ENCODE measurements at places on chromosomes 7 and 10.
A peak's percentile ranks its signal among the peaks of the same experiment; 100 is the strongest.

DNA sequence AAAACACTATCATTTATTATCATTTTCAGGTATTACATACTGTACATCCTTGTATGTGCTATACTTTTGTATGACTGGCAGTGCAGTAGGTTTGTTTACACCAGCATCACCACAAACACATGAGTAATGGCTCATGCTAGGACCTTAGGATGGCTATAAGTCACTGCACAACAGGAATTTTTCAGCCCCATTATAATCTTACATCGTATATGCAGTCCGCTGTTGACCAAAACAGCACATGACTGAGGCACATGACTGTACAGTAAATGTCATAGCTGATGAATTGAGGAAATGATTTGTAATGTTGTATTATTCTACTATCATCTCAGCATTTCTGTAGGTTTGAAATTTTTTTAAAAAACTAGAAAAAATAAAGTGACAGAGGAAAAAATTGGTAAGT is 38.6 kb downstream of the BPGM start:
- peak; percentile 77 for DNase-seq

DNA sequence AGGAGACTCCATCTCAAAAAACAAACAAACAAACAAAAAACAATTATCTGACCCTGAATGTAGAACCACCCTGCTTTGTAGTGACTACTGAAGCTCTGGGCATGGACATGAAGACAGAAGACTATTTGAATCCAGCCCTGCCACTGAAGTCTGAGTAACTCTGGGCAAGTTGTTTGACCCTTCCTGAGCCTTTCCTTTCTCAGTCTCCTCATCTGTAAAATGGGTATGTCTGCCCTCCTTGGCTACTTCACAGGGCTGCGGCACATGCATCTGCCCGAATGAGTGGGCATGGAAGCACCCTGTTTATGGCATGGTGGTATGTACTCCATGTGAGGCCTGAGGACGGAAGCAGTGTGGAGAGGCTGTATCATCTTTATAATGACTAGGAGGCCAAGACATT is 22.2 kb upstream of the MALSU1 start:
- DNase-seq: no peak

- DNase-seq: no peak
Measured at GRCh38 chr7:44590910-44591309, 8.9 kb upstream of the TMED4 start.

DNA sequence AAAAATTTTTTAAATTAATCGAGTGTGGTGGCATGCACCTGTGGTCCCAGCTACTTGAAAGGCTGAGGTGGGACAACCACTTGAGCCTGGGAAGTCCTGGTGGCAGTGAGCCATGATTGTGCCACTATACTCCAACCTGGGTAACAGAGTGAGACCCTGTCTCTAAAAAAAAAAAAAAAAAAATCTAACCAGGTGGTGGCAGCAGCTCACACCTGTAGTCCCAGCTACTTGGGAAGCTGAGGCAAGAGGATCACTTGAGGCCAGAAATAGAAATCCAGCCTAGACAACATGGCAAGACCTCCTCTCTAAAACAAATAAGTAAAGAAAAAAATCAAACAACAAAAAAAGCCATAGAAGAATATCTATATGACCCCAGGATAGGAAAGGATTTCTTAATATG is 3.6 kb upstream of the MYOF start:
- DNase-seq: no peak

GRCh38 chr7:158160199-158160598 is 427.4 kb downstream of the PTPRN2 start:
- DNase-seq: no peak

GRCh38 chr10:63169624-63170023 is 36.5 kb downstream of the NRBF2 start:
- no peak for DNase-seq

DNA sequence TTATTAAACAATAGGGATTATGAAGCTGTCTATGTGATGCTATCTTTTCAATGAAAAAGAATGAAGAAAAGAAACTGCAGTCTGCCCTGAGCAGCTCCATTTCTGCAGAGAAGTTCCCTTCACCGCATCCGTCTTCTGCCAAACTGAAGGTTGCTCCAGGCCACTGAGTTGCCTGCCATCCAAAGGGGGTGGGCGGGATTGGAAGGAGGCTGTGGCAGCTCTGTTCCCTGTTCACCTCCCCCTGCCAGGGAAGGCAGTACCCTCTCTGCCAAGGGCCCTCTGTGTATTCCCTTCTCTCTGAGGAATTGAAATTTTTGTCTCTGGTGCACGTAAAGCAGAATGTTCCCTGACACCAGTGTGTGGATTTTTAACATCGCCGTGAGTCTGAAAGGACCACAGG is 243.1 kb upstream of the GHITM start:
- DNase-seq: no peak

DNA sequence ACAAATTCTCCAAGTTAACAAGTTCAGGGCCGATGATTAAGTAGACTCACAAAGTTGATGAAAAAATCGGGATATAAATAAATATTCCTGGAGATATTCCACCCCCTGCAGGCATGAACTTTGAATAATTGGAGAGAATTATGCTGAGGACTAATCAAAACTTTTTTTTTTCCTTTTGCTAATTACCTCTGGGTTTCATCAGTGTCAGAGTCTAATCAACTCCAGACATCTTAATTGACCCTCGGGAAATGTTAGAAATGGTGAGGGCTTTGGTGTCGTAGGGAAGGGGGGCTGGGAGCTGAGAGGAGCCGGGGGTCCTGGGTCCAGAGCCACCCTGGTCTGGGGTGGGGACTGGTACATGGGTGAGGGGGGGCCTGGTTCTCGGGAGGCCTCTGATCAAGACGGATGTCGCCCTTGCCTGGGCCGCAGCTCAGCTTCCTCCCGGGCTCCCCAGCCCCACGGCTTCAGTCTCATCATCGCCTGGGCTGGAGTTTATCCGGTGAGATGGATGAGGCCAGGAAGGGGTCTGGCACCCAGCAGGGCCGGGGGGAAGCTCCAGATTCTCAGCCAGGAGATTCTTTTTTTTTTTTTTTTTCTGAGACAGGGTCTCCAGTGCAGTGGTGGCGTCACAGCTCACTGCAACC is 30.4 kb upstream of the ELFN1 start:
- DNase-seq: no peak

- DNase-seq: no peak
Measured at GRCh38 chr7:150982351-150982750, 4.2 kb upstream of the KCNH2 start.

DNA sequence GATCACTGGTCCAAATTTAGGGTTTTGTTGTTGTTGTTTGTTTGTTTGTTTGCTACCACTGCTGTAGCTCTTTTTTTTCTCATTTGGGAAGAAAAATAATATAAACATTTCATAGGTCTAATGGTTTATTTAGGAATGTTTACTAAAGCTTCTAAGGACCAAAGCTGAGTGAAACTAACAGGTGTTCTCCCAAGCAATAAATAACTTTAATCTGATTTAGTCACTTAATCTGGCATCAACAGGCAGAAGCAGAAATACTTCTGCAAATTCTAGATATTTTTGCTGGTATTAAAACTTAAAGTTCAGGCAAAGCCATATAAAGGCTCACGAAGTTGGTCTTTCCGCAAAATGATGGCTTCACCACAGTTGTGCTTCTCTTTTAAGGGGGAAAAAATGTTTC is 144.5 kb upstream of the YAE1 start:
- no peak for DNase-seq

GRCh38 chr7:97187067-97187466 is 69.6 kb downstream of the SDHAF3 start:
- DNase-seq: no peak

DNA sequence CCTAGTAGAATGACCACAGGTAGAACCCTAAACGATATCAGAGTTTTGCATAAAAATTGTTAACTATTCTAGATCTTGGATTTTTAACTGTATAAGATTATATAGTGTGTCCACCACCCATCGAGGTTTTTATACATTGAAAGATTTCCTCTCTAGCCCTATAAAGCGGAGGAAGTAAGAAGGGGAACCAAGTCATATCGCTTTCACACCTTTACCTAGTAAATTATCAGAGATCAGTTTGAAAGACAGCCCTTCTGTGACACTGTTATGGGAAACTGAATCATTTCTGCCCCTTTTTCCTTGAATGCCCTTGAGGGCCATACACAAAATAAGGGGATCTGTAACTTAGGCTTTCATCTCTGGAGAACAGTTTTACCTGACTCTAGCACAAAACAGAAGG is 8.3 kb upstream of the GPR37 start:
- DNase-seq: no peak

DNA sequence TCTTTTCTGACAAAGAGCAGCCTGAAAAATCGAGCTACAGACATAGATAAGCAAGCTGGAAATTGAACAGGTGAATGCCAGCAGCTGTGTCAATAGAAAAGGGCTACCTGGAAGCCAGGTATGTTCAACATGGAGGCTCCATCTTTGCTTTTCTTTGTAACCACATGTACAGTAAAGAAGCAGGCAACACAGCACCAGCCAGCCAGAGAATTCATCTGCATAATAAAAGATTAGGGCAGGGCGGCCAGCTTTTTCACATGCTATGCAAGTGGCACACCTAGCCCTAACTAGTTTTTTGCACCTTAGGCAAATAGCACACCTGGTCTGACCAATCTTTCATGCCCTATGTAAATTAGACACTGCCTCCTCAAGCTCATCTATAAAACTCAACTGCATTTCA is 25.7 kb downstream of the COG5 start:
- DNase-seq: no peak

DNA sequence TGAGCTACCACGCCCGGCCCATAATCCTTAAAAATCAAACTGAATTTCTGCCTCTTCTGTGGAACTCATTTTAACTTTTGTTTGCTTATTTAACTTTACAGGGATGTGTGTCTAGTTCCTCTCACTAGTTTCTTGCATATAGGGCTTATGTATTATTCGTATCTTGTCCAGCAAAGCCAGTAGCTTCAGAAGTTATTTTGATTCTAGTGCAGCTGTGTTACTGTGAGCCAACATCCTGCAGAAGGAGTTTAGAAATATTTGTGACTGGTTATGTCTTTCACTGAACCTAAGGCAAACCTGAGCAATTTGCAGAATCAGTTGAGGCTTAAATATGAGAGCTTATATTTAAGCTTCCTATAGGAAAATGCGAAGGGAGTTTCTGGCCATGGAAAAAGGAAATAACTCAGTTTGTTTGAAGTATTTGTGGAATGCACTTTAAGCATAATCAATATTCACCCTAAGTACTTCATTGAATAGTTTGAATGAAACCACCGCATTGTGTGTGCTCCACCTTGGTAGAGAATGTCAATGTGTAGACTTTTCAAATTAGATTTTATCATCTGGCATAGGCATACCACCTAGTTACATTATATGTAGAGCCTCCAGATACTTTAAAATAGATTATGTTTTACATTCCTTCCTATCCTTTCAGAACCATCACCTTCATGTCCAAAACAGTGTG is 90.8 kb downstream of the MCU start:
- DNase-seq: no peak

- no peak for DNase-seq
Measured at GRCh38 chr10:111261081-111261615, 184.3 kb downstream of the ADRA2A start.

DNA sequence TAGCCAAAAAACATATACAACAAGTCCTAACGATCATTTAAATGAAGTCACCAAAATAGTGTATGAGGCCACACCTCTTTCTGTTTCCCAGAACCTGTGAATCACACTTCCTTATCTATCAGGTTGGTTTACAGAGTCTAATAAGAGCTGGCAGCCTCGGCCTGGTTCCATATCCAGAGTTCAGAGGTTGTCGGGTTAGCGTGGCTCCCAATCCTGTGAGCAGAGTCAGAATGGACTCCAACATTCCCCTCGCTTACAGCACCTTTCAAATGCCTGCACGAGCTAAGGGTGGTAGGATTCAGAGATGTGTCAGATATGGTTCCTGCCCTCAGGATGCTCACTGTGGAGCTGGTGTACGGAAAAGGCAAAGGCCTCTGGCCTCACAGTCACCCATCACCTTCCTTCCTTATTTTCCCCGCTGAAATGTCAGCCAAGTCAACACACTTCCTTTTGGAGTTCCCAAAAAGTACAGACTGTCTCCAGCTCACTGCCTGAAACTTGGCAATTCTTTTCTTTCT is 6.0 kb downstream of the IL15RA start:
- DNase-seq: peak; percentile 61

GRCh38 chr7:67635271-67635670 is 638.6 kb downstream of the TYW1 start:
- no peak for DNase-seq

GRCh38 chr7:99072126-99072525 is 71.8 kb downstream of the SMURF1 start:
- DNase-seq: no peak

GRCh38 chr10:84908491-84908890 is 580.1 kb downstream of the CCSER2 start:
- DNase-seq: no peak

DNA sequence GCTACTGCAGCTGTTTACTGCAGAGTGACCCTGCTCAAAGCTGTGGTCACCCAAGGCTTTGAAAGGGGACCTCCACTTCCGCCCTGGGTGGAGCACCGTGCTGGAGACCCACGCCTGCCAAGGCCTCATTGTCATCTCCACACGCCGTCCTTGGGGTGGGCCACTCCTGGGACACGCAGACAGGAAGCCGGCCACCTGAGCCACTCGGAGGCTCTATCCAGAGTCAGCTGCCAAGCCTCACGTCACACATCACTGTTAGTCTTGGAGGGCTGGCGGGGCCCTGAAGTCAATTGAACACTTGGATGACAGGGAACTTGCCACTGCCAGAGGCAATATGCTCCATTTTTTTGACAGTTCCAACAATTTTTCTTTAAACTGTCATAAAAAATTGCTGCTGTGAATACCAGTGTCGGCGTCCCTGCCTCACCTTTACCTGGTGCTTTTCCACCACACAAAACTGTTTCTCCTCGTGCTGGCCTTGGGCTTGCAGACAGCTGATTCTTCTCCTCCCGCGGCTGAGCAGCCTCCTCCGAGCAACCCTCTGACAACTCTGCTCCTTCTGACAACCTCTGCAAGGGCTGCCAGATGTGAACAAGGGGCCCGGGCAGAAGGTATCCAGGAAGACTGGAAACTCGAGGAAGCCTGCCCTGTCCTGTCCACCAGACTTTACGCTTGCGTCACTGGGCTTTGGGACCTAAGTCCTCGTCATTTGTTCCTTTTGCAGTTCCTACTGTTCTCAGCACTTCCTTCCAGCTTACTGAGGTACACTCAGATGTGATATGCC is 81.9 kb downstream of the EGFR start:
- no peak for DNase-seq

GRCh38 chr10:79583488-79584024 is 23.3 kb upstream of the SFTPA2 start:
- no peak for DNase-seq

- DNase-seq: no peak
Measured at GRCh38 chr7:89027781-89028180, 232.2 kb upstream of the TEX47 start.

- DNase-seq: no peak
Measured at GRCh38 chr10:72719941-72720592, 28.1 kb downstream of the MCU start.

- DNase-seq: peak; percentile 70
Measured at GRCh38 chr10:102775935-102776669, 32.4 kb downstream of the WBP1L start.
